T-helper 2 cell treated with Interferon-gamma antibody and Interleukin-4, amounts not matched to agents 5 μg/mL and 100 μg/mL, for 36 hours (primary cell): ENCODE measurements at places on chromosomes 5 and 9.

DNA sequence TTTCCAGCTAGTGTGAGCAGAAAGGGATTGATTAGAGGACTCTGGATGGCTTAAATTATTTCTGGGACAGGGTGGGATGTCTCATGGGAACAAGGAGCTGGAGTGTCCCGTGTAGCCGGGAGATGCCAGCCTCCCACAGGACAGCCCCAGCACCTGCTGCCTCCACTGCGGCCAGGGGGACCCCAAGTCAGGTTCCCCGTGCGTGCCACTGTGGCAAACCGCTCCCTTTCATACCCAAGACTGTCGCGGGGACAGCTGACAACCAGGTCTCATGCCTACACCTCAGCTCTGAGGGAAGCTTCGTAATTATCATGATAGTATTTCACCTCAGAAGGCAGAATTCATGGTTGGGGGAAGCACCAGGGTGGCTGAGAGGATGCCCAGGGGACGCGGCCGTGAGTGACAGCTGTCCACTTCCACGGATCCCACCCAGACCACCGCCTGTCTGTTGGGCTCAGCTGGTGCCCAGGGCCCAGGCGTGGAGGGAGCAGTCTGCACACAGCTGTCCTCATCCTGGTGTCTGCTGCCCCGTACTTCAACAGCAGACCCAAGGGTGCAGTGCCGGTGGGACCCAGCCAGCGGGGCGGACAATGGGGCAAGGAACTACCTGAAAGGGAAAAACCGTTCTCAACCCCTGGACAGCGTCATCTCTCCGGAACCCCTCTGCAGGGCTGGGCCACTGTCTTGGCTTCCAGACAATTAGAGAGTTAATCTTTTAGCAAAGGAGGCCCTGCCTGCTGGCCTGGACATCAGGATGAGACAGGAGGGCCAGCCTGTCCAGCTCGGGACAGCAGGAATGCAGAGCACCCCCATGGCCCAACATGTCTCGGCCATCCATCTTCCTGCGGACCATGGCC is 166.9 kb downstream of the OLFM1 start:
- no peak overlapping the region for H3K4me3 ChIP-seq
- no peaks in the 10 kb centered on the region for H3K4me1 ChIP-seq
- H3K27ac ChIP-seq, result no peak overlapping the region
- H3K27me3 ChIP-seq, result no peaks in the 10 kb centered on the region

- H3K36me3 ChIP-seq, result no peaks in the 10 kb centered on the region
- DNase-seq, result no peak
- no peaks in the 10 kb centered on the region for H3K4me1 ChIP-seq
- no peak overlapping the region for H3K4me3 ChIP-seq
- no peak overlapping the region for H3K27ac ChIP-seq
Measured at GRCh38 chr9:121830441-121831140, 179.2 kb downstream of the DAB2IP start.

- no peak for DNase-seq
- H3K4me1 ChIP-seq, result no peaks in the 10 kb centered on the region
- H3K4me3 ChIP-seq, result no peak overlapping the region
- H3K36me3 ChIP-seq, result no peaks in the 10 kb centered on the region
- H3K27me3 ChIP-seq, result no peaks in the 10 kb centered on the region
Measured at GRCh38 chr5:175131432-175131831, 312.6 kb downstream of the DRD1 start.

DNA sequence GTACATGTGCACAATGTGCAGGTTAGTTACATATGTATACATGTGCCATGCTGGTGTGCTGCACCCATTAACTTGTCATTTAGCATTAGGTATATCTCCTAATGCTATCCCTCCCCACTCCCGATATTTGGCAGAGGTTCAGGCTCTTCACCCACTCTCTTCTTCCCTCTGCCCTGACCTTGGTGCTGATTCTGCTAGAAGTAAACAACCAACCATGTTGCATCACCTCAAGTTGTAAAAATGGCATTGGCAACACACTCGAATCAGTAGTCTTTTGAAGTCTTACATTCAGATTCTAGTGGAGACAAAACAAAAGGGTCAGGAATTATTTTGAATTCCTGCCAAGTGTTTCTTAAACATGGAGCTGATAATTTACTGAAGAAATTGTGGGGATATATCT is 40.0 kb downstream of the PRR16 start:
- H3K36me3 ChIP-seq, result no peaks in the 10 kb centered on the region
- H3K27me3 ChIP-seq, result no peaks in the 10 kb centered on the region
- no peak for DNase-seq
- no peaks in the 10 kb centered on the region for H3K4me1 ChIP-seq
- H3K27ac ChIP-seq, result no peak overlapping the region
- H3K4me3 ChIP-seq, result no peak overlapping the region

GRCh38 chr5:147464211-147464610 is 45.7 kb downstream of the DPYSL3 start:
- no peaks in the 10 kb centered on the region for H3K4me1 ChIP-seq
- H3K36me3 ChIP-seq, result no peaks in the 10 kb centered on the region

GRCh38 chr9:100281066-100281465 is 71.7 kb downstream of the TEX10 start:
- H3K4me3 ChIP-seq, result no peak overlapping the region
- no peak for DNase-seq
- H3K27me3 ChIP-seq, result no peaks in the 10 kb centered on the region
- peaks cover 22% of the 10 kb centered on the region for H3K36me3 ChIP-seq
- H3K4me1 ChIP-seq, result peaks cover 2% of the 10 kb centered on the region
